ENCODE measurements at places on chromosomes 4 and X.

GRCh38 chrX:17642891-17643290, 94.4 kb upstream of the SCML1 start:
- no peak for DNase-seq

DNA sequence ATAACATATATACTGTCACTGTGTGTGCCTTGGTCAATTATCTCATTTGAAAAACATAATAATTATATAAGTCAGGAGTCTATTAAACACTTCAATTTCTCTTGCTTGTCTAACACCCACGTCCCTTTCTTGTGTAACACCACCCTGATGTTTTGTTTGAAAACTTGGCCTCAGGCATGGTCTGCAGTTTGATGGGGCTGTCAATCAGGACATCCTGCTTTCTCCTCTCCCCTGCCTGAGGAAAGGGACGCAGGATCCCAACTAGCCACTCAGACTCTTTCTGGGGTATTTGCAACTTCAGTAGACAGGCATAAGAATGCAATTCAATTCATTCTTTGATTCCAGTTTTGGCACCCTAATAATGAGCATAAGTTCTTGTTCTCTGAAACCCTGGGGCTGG, 48.8 kb downstream of the DKK2 start:
- DNase-seq: no peak

- no peak for DNase-seq
These were observed 91.3 kb upstream of the GALNTL6 start for GRCh38 chr4:171721937-171722336.

- no peak for DNase-seq
These were observed 212.8 kb upstream of the NRK start for GRCh38 chrX:105609530-105609929.

GRCh38 chr4:21467551-21467950, 481.0 kb downstream of the KCNIP4 start:
- no peak for DNase-seq

DNA sequence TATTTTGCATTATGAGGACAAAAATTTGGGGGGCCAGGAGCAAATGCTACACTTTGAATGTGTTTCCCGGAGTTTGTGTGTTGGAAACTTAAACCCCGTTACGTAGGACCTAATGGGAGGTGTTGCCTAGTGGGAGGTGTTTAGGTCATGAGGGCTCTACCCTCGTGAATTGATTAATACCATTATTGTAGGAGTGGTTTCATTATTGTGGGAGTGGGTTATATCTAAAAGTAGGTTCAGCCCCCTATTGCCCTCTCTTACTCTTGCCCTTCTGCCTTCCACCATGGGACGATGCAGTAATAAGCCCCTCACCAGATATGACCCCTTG, 15.5 kb downstream of the UBA6 start:
- no peak for DNase-seq

- DNase-seq: no peak
These were observed 8.5 kb upstream of the PTTG2 start for GRCh38 chr4:37951461-37952352.

DNA sequence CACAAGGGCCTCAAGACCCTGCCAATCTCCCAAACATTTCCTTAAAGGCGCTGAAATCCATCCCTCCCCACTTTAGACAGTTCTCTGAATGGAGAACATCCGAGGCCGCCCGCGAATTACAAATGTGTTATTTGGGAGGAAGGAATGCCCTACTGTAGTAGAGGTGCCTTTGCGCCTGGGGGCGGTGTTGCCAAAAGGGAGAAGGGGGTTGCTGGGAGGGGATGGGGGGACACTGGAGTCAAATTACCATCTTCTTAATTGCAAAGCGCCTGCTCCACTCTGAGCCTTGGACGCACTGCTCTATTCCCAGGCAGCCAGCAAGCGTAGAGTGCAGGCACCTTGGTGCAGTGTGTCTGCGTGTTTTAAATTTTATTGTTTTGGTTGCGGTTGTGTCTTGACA, 2.7 kb downstream of the TMEM255A start:
- no peak for DNase-seq

- no peak for DNase-seq
These were observed 74.5 kb upstream of the AFAP1 start for GRCh38 chr4:8013976-8014726.

DNA sequence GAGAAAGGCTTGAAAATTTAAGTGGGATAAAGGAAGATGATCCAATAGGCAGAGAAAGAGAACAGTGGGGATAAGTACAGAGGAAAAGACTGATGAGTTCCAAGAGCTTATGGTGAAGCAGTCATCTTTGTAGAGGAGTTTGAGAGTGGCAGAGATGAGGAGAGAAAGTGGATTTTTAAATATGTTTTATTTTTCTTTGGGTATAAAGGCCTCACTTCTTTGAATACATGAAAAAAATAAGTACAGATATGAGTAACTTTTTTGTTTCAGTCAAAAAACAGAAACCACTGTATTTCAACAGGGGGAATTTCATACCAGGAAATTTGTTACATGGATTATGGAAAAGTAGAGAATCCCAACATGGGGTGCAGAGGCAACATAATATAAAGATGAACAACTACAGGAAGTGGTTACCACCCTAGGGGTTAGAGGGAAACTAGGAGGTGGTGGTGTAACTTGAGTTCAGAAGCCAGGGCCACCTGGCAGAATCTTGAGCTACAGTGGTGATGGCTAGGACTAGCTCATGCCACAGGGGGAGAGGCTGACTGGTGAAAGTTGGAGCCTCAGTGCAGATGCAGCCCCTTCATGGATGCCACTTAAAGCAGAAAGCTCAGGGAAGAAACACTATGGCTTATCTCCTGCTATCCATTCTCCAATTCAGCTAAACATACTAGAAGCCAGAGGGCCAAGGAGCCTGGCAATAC, 3.4 kb upstream of the CYBB start:
- no peak for DNase-seq

DNA sequence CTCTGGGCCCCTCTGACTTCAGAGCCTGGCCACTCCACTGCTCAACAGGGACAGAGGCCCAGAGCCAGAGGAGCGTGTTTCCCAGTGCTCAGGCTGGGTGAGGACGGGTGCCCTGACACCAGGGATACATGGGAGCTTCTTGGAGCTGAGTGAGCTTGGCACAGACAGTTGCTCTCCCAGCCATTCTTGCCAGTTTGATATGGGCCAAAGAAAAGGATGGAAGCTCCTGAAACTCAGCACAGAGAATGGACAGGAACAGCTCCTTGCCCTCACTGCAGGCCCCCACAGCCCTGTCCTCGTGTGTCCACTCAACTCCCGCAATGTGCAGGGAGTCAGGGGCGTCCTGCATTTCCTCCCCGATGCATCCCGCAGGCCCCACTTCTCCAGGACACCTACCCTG, 38.8 kb downstream of the NSG1 start:
- no peak for DNase-seq
